ENCODE measurements at places on chromosomes 12 and 14.

DNA sequence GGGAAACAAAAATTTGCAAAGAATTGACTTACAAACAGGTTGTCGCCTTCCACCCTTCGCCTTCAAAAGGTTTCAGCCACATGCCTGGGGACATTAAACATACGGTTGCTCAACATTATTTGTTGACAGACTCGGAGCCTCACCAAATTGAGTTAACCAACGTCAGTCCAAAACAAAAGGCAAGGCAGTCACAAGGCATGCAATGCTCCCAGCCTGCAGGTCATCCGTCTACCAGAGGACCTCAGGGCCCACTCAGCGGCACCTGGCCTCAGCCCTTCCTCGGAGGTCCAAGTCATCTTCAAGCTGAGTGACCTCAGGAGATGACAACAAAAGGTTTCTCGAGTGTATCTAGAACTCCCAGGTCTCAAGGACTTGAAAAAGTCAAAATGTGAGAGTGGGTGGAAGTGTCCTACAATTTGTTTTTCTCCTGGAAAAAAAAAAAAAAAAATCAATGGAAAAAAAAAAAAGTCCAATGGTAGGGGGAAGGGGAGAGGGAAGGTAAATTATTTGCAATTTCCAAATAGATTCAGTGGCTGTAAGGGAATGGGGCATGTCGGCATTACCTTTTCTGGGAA lies 64.3 kb downstream of the KDM2B start:
- no peak for DNase-seq

- DNase-seq: peak; percentile 24
Observed at GRCh38 chr12:52794479-52795331, 1.2 kb downstream of the KRT3 start.

- DNase-seq: no peak
Observed at GRCh38 chr12:81835783-81836182, 76.6 kb upstream of the PPFIA2 start.

GRCh38 chr12:12439636-12440035 lies 82.8 kb downstream of the BORCS5 start:
- DNase-seq: peak; percentile 98

GRCh38 chr12:46950094-46950493 lies 124.3 kb upstream of the SLC38A4 start:
- no peak for DNase-seq
